ENCODE measurements at places on chromosomes 7 and 10.

DNA sequence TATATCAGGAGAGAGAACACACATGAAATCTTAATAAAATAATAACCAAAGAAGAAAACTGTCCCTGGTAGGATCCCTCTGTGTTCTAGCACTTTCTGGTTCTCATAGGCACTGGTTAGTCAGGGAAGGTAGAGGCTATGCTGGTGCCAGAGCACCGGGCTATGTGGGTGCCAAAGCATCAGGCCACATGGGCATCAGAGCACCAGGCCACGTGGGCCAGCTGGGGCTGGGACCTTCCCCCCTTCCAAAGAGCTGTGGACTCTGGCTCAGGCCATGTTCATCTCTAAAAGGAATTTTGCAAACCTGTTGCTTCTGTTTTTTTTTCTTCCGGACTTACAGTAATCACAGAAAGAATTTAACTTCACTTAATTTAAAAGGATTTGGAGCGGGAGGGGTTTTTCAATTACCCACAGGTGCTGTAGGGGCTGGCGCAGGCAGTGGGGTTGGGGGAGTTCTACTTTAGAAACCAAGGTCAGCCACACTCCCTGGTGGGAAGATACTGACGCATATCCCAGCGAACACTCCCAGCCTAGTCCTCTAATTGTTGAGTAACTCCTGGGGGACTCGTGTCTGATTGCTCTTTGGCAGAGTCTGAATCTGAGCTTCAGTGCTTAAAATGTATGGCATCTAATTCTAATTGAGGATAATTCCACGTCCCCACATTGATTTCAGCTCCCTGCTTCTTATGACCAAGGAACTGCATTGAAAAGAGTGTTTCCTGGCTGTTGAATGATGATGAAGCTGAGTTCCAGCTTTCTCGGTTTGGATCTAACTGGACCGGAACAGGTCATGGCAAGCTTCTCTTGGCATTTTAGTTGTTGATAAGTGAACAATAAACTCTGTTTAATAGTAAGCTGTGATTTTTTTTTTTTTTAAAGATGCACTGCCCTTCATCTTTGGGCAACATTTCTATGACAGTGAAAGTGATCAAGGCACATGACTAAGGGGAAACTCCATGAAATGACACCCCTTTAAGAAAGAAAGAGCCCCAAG is 110.7 kb upstream of the FZD8 start:
- DNase-seq: no peak

DNA sequence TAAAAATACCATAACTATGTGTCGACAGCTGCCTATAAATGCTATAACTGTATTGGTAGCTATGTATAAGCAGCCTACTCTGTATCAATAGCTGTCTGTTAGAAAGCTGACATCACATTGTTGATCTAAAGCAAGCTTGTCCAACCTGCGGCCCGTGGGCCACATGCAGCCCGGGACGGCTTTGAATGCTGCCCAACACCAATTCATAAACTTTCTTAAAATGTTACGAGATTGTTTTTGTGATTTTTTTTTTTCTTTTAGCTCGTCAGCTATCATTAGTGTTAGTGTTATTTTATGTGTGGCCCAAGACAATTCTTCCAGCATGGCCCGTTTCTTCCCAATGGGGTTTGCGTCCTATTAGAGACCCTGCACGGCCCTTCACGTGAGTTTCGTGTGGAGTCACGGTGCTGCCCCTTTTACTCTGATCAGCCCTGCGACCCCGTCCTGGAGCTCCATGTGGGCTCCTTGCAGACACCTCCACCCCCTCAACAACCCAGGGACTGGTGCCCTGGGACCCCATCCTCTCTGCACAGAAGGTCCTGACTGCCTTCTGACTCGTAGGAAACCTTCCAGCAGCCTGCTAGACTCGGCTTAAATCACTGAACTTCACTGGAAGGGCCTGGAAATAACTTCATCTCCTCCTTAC is 4.5 kb upstream of the PRKAR1B start:
- no peak for DNase-seq

DNA sequence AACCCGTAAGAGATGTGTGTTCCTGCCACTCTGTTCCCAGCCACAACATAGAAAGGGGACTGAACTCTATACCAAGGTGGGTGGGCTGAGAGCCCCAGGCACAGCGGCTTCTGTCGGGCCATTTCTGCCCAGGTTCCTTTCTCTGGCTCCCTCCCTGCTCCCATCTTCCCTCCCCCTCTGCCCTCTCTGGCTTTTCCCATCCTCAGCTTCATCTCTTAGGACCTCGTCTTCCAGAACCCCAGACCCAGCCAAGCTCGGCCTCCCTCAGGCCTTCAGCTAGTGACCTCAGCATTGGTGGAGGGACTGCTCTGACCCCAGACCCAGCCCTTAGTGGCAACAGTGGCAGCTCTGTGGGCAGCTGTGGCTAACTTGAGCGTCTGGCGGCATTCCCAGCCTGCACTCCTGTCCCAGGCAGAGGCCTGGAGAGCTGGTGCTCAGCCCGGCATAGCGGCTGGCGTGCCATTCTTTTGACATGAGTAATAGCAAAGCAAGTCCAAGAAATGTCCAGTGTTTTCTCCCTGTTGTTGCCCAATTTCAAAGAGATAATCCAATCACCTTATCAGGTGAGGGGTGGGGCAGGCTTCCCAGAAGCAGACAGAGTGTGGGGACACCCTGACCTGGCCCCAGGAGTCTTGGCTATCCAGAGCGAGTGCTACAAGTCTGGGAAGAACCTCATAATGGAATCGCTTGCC is 15.9 kb downstream of the PTPRE start:
- no peak for DNase-seq

DNA sequence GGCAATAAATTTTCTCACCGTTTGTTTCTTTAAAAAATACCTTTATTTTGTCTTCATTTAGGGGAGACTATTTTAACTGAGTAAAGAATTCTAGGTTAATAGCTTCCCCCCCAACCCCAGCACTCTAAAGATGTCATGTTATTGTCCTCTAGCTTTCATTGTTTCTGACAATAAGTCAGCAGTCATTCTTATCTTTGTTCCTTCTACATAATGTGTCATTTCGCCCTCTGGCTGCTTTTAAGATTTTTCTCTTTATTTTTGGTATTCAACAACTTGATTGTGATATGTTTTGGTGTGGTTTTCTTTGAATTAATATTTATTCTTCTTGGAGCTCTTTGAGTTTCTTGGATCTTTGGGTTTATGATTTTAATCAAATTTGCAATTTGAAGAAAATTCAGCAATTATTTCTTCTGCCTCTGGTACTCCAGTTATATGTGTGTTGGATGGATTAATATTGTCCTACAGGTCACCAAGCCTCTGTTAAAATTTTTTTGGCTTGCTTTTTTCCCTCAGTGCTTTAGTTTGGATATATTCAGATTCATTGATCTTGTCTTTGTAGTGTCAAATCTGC is 64.6 kb upstream of the ELN start:
- DNase-seq: no peak

- DNase-seq: no peak
Measured at GRCh38 chr10:88409236-88409635, 173.9 kb downstream of the RNLS start.

GRCh38 chr7:71408271-71408670 is 276.3 kb downstream of the GALNT17 start:
- no peak for DNase-seq

- DNase-seq: no peak
Measured at GRCh38 chr10:70529848-70530247, 51.3 kb downstream of the PALD1 start.

DNA sequence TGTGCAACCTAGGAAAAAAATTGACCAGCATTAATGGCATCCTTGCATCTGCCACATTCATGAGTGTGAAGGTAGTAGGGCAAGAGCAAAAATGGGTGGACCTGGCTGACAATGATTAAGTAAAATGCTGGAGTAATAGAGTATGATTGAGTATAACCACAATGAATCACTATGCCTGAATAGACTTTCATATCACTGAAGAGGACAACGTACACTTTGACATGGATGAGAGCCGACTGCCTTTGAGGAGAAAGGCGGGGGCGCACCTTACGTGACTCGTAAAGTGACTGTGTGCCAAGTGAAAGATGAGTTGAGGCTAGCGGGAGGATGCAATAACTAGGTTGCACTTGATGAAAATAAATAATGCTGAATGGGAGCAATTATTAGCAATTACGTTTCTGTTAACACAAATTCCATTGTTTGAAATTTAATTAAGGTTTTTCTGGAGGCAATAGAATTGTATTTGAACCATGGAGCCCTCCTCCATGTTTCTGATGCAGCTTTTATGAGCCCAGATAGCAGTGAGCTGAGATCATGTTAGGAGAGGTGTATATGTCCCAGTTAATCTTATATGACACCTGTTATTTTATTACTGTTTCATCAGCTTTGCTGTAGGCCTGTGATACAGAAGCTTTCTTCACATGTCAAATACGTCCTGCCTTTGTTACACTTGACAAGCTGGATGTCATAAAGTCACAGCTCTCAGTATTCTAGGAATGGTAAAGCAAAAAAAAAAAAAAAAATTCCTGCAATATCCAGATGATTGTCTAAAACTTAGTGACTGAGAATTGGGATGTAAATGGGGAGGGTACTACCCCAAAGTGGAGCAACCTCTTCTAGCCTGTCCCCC is 596.5 kb downstream of the NXPH1 start:
- no peak for DNase-seq

GRCh38 chr10:108515821-108516220 is 1351.3 kb upstream of the SORCS1 start:
- no peak for DNase-seq

- peak; percentile 20 for DNase-seq
Measured at GRCh38 chr10:99993701-99994689, 15.8 kb downstream of the DNMBP start.

GRCh38 chr10:119274519-119275045 is 67.2 kb downstream of the GRK5 start:
- DNase-seq: no peak

DNA sequence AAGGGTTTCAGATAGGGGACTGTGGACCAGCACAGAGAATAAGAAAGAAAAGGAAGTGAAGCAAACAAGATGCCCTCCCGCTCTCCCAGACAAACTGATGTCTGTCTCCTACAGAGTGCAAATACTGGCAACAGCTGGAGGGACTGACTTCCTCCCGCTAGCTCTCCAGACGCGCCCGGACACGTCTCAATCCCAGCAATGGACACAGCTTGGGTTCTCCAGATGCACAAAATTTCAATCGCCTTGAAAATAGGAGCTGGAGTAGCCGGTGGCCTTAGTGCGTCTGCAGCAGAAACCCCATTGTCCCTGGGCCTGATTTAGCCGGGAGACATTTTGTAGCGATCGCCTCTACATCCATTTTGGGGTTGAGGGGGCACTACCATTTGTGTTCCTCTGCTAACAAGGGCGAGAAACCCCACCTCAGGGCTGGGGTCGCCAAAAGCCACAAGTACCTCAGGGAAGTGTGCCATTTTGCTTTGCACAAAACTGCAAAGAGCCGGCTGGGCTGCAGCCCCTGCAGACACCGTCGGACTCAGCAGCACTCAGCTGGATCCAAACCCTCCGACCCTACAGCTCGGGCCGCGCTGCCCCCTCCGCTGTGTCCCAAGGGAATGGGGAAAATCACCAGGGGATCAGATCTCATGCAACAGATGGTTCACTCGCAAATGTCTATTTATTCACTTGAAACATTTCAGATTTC is 5.9 kb downstream of the CPA2 start:
- DNase-seq: no peak

DNA sequence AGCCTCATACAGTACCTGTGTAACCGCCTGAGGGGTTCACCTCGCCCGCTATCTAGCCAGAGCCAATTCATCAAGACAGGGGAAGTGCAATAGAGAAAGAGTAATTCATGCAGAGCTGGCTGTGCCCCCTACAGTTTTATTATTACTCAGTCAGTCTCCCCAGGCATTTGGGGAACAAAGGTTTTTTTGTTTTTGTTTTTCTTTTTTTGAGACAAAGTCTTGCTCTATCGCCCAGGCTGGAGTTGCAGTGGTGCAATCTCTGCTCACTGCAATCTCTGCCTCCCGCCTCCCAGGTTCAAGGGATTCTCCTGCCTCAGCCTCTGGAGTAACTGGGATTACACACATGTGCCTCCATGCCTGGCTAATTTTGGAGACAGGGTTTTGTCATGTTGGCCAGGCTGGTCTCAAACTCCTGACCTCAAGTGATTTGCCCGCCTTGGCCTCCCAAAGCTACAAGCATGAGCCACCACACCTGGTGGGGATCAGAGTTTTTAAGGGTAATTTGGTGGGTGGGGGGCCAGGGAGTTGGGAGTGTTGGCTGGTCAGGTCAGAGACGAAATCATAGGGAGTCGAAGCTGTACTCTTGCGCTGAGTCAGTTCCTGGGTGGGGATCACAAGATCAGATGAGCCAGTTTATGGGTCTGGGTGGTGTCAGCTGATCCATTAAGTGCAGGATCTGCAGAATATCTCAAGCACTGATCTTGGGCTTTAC is 116.5 kb downstream of the MARCHF5 start:
- no peak for DNase-seq

- DNase-seq: no peak
Measured at GRCh38 chr10:86795353-86795752, 38.9 kb downstream of the BMPR1A start.

DNA sequence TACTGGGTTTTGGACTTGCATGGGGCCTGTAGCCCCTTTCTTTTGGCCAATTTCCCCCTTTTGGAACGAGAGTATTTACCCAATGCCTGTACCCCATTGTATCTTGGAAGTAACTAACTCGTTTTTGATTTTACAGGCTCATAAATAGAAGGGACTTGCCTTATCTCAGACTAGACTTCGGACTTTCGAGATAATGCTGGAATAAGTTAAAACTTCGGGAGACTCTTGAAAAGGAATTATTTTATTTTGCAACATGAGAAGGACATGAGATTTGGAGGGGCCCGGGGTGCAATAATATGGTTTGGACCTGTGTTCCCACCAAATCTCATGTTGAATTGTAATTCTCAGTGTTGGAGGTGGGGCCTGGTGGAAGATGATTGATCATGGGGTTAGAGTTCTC is 8.3 kb upstream of the NT5C3A start:
- DNase-seq: no peak

DNA sequence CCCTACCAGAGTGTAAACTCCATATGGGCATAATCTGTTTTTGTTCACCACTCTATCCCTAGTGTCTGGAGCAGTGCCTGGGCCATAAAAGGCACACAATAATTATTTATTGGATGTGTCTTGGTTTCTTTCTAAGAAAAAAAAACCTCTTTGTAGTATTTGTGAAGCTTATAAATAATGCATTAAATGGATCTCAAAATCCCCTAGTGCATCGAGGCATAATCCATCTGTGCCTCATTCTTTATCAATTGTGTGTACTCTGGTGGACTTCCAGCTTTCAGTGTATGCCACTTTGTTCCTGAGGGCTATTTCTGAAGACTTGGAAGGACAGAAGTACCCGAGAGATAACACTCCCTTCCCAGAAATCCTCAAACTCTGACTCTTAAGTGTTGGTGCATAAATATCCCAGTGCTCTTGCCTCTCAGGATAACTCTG is 255.0 kb upstream of the PHYHIPL start:
- DNase-seq: no peak

DNA sequence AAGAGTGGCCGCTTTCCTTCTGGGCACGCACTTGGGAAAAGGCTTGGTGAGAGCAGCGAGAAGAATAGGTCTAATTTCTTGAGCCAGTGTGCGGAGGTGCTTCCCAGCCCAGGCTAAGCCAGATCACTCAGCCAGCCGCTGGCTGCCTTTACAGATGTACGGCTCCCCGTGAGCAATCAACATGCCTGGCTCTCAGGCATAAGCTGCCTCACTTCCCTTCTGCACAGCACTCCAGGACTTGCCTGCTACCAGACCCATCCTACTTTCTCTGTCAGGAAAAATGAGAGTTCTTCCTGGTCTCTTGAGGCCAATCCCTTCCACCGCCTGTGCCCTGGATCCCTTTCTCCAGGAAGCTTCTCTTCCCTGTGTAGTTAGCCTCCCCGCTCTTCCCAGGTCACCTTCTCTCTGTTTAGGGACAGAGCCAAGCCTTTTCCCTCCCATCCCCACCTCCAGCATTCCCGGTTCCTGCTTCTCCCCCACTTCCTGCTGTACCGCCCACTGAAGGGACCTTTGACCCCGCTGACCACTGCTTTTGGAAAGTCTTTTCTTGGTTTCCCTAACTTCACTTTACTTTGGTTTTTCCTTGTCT is 1.1 kb upstream of the ACTR3C start:
- no peak for DNase-seq
